SJCRH30 (cell line): ENCODE measurements at places on chromosomes 6 and 20. TPM values are rescaled to one million over a fixed set of nuclear protein-coding genes. Genes with fewer than 3 reads are reported as not detected.

GRCh38 chr6:43268782-43269272, 25.5 kb downstream of the TTBK1 start:
- H3K4me1 ChIP-seq, result peaks cover 6% of the 10 kb centered on the region; the same call in 1 of the 2 replicates
- no peak overlapping the region for H3K4me3 ChIP-seq
- H3K27me3 ChIP-seq, result no peaks in the 10 kb centered on the region; the same call in 1 of the 2 replicates
- no peak overlapping the region for H3K27ac ChIP-seq
- no peaks in the 10 kb centered on the region for H3K36me3 ChIP-seq

The TAGAP gene
- total RNA-seq, result 4.7 and 5.2 TPM in 2 replicates

The PI3 gene
- total RNA-seq, result not detected in 2 replicates

The PRRC2A gene
- total RNA-seq, result 98.7 and 109 TPM in 2 replicates

DNA sequence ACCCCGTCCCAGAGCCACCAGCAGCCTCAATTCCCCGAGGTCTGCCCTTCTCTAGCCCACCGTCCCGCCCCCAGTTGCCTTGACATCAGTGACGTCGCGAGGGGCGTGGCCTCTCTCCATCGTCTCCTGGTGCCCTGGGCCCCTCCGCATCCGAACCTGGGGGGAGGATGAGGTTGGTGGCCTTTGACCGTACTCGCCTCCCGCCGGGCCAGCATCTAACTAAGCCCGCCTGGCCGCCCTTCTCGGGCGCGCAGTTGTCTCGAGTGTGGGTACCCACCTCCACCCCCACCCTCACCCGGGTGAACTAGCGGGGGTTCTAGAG, 5.5 kb upstream of the ARMC12 start:
- peak overlapping the region; percentile 67 for H3K4me3 ChIP-seq
- H3K27me3 ChIP-seq, result peaks cover 4% of the 10 kb centered on the region; the same call in 1 of the 2 replicates
- peaks cover 26% of the 10 kb centered on the region for H3K4me1 ChIP-seq
- no peaks in the 10 kb centered on the region for H3K36me3 ChIP-seq

The TREM1 gene
- total RNA-seq, result not detected in 2 replicates

DNA sequence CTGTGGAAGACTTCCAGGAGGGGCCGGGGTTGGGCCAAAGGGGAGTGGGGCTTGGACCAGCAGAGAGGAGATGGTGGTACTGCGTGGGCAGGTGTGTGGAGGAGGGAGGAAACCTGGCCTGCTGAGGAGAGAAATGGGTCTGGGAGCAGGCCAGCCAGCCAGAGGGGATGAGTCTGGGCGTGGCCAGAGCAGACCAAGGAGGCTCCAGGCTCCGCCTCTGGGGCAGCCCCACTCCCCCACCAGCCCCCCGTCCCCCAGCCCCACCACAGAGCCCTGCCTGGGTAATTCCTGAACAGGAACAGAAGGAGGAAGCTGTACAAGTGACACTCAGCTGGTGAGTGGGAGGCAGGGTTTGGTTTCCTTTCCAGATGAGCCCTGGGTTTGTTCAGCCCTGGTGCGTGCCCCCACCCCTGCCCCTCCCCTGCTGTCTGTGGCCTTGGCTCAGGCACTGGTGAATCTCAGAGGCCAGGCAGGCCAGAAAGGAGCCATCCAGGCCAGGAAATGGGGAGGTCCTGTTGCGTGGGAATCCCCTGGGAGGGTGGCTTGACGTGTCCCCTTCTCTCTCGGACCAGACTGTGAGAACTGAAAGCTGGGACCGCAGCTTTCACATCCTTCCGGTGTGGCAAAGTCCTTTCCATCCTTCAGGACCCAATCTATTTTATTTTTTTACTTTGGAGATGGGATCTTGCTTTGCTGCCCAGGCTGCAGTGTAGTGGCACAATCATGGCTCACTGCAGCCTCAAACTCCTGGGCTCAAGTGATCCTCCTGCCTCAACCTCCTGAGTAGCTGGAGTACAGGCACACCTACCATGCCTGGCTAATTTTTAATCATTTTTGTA, 9.4 kb upstream of the SRC start:
- no peaks in the 10 kb centered on the region for H3K27me3 ChIP-seq
- peaks cover 13% of the 10 kb centered on the region for H3K4me1 ChIP-seq
- H3K36me3 ChIP-seq, result no peaks in the 10 kb centered on the region
- DNase-seq, result no peak
- no peak overlapping the region for H3K27ac ChIP-seq

- no peaks in the 10 kb centered on the region for H3K4me1 ChIP-seq
- H3K36me3 ChIP-seq, result no peaks in the 10 kb centered on the region
- H3K4me3 ChIP-seq, result no peak overlapping the region
- no peaks in the 10 kb centered on the region for H3K27me3 ChIP-seq
- DNase-seq, result no peak
Observed at GRCh38 chr20:12264711-12265110, 347.0 kb downstream of the BTBD3 start.

DNA sequence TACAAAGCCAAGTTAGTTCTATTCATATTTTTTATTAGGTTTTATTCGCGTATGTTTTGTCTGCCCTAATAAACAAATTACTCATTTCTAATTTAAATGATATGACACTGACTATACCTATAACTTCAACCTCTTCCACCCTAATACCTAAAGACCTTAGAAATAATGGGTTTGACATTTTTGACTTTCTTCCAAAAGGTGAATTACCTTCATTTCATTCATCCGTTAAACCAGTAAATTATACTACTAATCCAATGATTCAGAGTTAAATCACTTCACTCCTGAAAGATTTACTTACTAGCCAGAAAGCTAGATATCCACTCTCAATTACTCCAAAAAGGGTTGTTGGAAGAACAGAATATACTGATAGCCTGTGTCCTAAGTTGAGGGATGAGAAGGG, 5.2 kb downstream of the MRPS10 start:
- peaks cover 31% of the 10 kb centered on the region for H3K36me3 ChIP-seq
- 0 out of 2 replicates have a peak, but pooled peaks cover 4% of the 10 kb centered on the region for H3K4me1 ChIP-seq
- no peak overlapping the region for H3K27ac ChIP-seq
- DNase-seq, result no peak
- H3K4me3 ChIP-seq, result no peak overlapping the region
- H3K27me3 ChIP-seq, result no peaks in the 10 kb centered on the region

The PLTP gene
- total RNA-seq, result 14.5 and 15.6 TPM in 2 replicates

- H3K27me3 ChIP-seq, result no peaks in the 10 kb centered on the region
- DNase-seq, result peak; percentile 51
- no peak overlapping the region for H3K4me3 ChIP-seq
- peaks cover 10% of the 10 kb centered on the region for H3K4me1 ChIP-seq
- no peaks in the 10 kb centered on the region for H3K36me3 ChIP-seq
Observed at GRCh38 chr6:92122746-92123145, 1296.6 kb downstream of the EPHA7 start.

DNA sequence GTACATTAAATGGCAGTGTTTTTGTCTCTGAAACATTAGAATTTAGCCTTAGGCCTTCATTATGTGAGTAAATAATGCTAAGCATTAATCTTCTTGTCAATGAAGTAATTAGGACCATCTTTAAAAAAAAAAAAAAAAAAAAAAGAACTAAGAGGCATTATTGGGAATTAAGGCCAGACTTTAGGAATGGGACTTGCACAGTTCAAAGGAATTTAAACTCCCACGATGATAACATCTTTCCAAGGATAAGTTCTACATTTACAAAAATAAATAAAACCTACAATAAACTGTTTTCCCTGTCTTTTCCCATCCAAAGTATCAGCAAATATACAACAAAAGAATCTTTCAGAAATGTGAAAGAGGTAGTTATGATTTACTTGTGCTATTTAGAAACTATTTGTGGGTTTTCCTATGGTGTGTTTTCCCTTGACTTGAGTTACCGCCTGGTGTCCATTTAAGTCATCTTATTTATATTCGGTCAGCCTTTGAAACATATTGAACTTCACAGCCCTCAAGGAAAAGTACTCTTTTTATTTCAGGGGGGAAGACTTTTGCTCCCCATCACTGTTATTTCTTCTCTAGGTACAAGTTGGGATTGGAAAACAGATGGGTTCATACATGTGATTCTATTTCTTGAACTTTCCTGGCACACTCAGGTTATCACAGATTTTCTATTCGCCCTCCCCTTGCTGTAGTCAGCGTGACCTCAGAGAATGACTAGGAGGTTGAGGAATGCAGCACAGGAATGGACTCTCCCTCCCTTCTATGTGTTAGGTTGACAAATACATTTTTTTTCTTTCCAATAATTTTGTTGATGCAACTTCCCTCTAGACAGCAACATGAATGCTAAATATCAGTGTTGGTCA, 13.6 kb downstream of the STMND1 start:
- no peaks in the 10 kb centered on the region for H3K27me3 ChIP-seq
- H3K4me3 ChIP-seq, result no peak overlapping the region
- peak; percentile 1 for DNase-seq
- no peak overlapping the region for H3K27ac ChIP-seq

DNA sequence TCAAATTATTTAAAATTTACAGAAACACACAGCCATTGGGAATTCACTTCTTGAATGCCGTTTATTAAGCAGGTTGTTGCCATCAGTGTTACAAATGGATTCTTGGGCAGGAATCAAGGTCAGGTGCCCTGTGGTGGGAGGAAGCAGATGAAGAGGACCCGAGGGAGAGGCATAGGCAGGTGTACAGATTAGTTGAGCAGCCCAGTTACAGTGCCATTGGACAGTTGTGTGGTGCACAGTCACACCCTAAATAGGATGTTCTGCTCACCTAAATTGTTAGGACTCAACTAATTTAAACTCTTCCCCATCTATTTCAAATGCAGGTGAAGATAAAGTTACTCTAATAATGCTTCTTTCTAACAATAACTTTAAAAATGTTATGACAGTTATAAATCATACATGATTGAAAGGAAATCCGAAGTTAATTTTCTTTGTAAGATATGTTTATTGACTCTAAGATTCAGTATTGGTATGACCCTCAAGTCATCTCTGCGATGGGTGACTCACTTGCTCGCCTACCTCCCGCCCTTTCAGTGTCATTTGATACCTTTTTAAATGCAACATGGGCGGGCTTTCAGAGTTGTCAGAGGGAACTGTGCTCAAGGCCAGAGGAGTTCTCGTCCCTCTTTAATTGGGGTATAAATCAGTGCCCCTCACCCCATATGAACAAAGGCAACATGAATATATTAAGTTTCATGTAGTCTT, 35.1 kb downstream of the DSE start:
- peak; percentile 23 for DNase-seq
- H3K27me3 ChIP-seq, result no peaks in the 10 kb centered on the region
- 0 out of 2 replicates have a peak, but pooled peaks cover 3% of the 10 kb centered on the region for H3K36me3 ChIP-seq

DNA sequence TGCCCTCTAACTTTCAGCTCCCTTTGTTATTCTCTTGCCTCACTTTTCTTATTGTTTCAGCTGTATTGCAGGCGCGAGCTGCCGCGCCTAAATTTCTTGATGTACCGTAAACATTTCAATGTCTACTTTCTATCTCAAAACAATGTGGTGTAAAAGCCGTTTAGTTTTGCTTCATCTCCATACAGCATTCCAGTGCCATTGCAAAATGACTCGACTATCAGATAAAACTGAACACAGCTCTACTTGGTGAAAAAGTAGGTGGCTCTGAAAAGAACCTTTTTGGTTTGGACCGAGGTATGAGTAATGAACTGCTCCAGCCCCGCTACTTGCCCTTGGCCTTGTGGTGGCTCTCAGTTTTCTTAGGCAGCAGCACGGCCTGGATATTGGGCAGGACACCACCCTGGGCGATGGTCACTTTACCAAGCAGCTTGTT, 74.6 kb downstream of the OR2B2 start:
- DNase-seq, result no peak
- peaks cover 2% of the 10 kb centered on the region; the same call in 1 of the 2 replicates for H3K4me1 ChIP-seq
- H3K36me3 ChIP-seq, result no peaks in the 10 kb centered on the region
- H3K27ac ChIP-seq, result peak overlapping the region; percentile 97

DNA sequence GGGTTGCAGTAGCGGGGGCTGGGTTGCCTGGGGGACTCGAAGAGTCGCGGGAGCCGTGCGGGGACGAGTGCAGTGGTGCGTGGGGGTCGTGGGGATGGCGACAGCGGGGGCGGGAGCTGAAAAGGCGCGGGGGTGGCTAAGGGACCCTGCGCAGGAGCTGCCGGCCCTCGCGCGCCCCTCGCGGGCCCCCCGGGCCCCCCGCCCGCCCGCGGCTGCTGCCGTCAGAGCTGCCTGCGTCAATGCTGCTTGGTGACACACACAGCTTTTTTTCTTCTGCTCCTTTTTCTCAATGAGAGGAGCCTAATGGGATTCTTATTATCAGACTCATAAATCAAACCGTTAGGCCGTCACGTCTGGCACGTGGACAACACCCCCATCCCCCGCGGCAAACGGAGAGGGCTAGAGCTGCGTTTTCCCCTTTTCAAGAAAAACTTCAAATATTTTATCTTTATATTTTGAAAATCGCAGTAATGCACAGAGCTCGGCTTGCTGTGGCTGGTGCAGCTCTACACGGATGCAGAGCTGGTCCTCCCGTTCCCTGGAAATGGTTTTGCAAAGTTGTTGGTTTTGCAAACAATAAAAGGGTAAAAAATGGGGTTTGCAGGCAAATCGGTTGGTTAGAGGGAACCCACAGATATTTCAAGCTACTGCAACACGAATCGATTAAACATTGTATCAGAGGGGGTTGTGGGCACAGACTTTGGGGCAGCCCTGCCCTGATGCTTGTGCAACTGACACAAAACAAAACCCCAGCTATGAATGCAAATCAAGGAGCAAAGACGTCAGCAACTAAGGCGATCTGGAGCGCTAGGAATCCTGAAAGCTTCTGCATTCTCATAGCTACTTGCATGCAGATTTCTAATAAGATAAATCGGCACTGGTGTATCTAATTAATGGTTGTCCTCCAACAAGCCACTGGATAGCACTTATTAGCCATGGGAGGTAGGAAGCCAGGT, 161.4 kb downstream of the TBXT start:
- H3K27me3 ChIP-seq, result peaks cover 19% of the 10 kb centered on the region; the same call in 1 of the 2 replicates
- no peak overlapping the region; the same call in 1 of the 2 replicates for H3K27ac ChIP-seq
- H3K36me3 ChIP-seq, result no peaks in the 10 kb centered on the region
- peak overlapping the region; percentile 60 for H3K4me3 ChIP-seq
- H3K4me1 ChIP-seq, result no peaks in the 10 kb centered on the region; the same call in 1 of the 2 replicates
- peak; percentile 67 for DNase-seq

The FRMD1 gene
- not detected in 2 replicates for total RNA-seq

DNA sequence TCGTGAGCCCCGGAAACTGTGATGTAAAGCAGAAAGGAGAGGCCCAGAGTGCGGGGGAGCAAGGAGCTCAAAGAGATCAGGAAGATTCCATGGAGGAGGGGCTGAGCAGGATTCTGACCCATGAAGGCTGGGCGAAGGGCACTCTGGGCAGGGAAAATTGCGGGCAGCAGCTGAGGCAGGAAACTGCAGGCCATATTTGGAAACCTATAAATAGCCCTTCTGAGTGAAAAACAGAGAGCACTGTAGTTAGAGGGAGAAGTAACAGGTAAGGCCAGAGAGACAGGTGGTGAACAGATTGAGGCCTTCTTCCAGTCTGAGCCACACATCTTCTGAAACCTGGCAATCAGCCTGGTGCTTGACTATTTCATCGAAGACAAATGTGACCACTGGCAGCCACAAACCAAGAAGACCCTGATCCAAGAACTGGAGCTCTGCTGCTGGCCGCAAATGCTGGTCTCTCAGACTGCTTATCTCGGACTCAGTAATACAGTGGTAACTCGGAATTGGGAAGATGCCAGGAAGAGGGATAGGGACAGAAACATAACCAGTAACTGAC, 14.1 kb upstream of the BEND3 start:
- no peaks in the 10 kb centered on the region for H3K36me3 ChIP-seq
- no peak overlapping the region for H3K4me3 ChIP-seq
- H3K27me3 ChIP-seq, result no peaks in the 10 kb centered on the region
- peak; percentile 72 for DNase-seq
